Adipocyte (in vitro differentiated cells): ENCODE measurements at places on chromosomes 5 and 9.
A peak's percentile ranks its signal among the peaks of the same experiment; 100 is the strongest.

DNA sequence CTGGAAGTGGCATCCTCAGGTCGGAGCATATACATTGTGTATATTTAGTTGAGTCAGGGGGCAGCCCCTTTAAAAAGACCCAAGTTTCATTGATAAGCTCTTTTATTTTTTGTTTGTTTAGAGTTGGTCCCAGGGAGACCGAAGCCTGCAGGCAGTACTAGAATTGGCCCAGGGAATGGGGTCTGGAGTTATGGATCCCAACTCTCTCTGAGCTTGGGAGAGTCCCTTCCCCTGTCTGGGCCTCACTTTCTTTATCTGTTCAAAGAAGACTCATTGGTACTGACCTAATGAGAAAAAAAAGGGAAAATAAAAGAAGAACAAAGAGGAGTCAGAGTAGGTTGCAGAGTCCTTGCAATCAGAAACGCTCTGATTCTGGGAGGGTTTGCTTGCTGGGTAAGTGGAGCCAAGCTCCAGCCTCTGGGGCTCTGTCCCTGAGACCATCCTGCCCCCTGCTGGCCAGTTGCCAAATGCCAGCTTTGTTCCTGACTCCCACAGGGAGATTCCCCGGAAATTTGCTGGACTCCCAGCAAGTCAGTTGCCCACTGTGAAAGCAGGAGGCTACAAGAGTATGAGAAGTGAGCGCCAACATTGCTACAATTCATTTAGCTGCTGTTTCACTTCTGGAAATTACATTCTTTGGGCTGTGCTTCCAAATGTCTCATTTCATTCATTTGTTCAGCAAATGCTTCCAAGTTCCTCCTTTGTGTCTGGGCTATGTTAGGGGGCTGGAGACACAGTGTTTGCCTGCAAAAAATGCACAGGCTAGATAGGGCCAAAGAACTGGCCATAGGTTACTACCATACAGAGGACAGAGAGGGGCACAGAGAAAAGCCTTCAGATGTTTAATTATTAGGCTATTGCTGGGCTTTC is 156.2 kb downstream of the MELK start:
- peak; percentile 79 for DNase-seq

DNA sequence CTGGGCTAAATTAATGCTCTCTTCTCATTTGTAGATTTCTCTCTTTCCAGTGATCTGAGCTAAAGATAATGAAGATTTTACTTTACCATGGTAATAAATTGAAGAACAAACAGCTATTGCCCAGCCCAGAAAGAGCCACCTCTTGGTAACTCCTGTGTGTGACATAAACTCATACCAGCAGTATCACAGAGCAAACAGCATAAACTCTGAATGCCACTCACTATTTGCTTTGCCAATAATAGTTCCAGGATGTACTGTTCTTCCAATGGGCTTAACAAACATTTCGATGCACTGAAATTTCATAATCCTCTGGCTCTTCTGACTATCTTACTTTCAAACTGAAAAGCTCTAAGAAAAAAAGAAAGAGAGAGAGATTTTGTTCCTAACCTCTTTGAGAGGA is 69.8 kb upstream of the RASEF start:
- DNase-seq, result no peak

GRCh38 chr9:132381966-132382541 is 24.6 kb downstream of the TTF1 start:
- no peak for DNase-seq

GRCh38 chr9:137479892-137480685 is 21.0 kb upstream of the NSMF start:
- no peak for DNase-seq

GRCh38 chr9:91536211-91536691 is 112.6 kb upstream of the NFIL3 start:
- DNase-seq, result peak; percentile 61

- DNase-seq, result no peak
These were observed 116.6 kb upstream of the ANKH start for GRCh38 chr5:14988223-14988622.

DNA sequence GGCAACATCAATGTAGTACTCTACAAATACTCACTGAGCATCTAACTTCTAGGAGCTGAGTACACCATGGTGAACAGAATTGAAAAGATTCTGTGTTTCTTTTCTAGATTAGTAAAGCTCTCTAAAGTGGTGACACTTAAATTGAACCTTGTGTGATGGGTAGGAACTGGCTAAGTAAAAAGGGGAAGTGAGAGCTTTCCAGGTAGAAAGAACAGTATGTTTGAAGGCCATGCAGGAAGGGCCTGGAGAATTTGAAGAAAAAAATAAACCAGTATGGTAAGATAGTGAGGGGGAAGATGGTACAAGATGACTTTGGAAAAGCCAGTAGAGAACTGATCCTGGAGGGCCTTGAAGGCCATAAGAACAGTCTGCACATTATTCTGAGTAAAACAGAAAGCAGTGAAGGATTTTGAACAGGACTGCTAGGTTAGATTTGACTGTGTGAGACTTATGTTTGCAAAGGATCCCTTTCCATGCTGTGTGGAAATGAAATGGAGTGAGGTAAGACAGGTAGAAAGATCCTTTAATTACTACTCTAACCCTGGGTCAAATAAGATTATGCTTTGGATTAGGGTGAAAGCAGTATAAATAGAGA is 46.7 kb upstream of the UBQLN1 start:
- DNase-seq, result no peak

GRCh38 chr5:89301321-89302025 is 418.5 kb upstream of the MEF2C start:
- no peak for DNase-seq

DNA sequence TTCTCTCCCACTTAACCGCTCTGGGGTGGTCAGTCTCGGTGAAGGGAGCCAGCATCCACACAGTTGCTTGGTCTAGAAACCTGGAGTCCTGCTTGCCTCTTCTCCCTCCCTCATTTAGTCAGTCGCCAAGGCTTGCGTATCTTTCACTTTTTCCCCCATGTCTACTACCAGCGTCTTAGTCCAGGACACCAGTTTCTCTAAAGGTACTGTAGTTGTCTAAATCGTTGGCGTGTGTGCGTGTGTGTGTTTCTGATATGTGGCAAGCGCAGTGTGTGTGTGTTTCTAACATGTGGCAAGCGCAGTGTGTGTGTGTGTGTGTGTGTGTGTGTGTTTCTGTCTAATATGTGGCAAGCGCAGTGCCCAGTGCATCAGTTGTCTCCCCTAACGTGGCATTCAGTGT is 641 bp downstream of the ATP6V1G1 start:
- DNase-seq, result peak; percentile 64

DNA sequence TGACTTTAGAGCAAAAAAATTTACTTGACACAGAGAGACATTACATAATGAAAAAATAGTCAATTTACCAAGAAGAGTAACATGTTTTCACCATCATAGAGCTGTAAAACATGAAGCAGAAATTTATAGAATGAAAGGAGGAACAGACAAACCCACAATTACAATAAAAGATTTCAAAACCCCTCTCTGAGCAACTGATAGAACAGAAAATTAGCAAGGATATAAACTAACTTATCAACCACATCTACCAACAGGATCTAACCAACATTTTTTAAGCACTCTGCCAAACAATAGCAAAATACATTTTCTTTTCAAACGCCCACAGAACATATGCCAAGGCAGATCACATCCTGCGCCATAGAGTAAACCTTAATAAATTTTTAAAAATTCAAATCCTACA is 17.9 kb downstream of the SLCO4C1 start:
- no peak for DNase-seq

DNA sequence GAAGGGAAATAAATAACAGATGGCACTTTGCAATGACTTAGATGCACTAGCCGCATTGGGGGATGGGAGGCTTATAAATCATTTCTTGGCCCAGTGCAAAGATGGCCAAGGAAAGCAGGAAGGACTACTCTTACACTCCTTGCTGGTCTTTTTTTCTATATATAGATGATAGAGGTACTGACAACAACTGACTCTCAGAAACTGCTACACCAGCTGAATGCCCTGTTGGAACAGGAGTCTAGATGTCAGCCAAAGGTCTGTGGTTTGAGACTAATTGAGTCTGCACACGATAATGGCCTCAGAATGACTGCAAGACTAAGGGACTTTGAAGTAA is 1.7 kb downstream of the CCNG1 start:
- peak; percentile 59 for DNase-seq

GRCh38 chr9:114132550-114132918 is 22.8 kb upstream of the COL27A1 start:
- no peak for DNase-seq

GRCh38 chr5:143985832-143986515 is 174.0 kb downstream of the HMHB1 start:
- peak; percentile 54 for DNase-seq

DNA sequence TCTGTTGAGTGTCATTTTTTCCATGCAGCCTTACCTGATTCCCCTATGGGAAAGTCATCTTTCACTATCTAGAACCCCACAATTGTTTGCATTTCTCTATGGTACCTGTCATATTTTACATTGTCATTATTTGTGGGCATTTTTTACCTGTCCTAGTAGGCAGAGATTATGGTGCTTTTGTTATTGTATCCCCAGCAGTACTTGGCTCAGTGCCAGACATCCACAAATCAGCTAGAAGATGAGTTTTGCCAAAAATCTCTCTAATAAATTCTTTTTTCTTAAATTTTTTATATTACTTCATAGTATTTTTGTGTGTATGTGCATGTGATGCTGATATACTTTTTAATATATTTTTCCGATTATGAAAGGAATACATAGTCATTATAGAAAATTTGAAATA is 13.2 kb downstream of the GARNL3 start:
- no peak for DNase-seq

- no peak for DNase-seq
These were observed 15.3 kb downstream of the DENND1A start for GRCh38 chr9:123914517-123915196.

DNA sequence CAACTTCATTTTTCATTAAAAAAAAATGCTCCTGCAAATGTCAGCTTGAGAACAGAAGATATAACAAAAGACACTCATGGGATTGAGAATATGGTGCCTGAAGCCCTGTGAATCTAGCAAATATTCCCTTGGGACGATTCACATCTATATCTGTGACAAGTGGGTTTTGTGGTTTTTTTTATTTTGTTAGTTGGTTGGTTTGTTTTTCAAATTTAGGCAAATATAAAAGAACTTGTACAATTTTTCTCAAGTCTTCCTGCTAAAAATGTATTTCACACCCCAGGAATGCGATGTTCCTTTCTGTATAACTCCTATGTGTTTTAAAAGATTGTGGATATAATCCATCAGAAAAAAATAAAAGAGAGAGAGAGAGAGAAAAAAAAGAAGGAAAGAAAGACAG is 1061.8 kb upstream of the ARRDC3 start:
- DNase-seq, result no peak

- DNase-seq, result peak; percentile 22
These were observed 423 bp upstream of the NUP214 start for GRCh38 chr9:131125038-131125287.
